ENCODE measurements at places on chromosomes 1 and 21. TPM values are rescaled to one million over a fixed set of nuclear protein-coding genes. Genes with fewer than 3 reads are reported as not detected.

GRCh38 chr1:68327414-68327813 is 95.1 kb upstream of the WLS start:
- DNase-seq = no peak

GRCh38 chr1:32249831-32250525 is 1.1 kb upstream of the LCK start:
- DNase-seq = peak; percentile 37

DNA sequence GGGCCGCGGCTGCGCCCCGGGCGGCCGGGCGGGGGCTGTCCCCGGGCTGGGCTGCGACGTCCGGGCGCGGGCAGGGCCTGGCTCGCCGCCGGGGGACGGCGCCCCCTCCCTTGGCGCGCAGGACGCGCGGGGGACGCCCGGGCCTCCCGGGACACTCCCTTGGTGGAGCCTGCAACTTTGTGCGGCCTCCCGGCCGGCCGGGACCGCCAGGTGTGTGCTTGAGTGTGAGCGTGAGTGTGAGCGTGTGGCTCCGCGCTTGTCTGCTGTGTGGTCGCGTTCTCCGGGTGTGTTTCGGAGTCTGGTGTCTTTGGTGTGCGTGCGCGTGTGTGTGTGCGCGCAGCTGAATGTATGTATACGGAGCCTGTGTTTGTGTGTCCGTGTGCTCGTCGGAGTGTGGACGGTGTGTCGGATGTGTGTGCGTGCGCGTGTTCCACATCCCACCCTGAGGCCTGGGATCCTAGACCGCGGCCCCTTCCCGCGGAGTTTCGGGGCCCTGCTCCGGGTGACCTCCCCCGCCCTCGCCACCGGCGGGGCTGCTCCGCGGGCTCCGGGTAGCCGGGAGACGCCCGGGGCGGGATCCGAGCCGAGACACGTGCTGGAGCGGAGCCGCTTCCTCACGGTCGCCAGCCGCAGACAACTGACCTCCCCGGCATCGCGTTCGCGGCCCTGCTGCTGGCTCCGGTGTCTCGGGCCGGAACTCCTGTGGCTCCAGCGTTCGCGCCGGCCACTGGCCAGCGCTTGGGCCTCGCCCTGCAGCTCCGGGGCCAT is 1.7 kb downstream of the PTPRU start:
- DNase-seq = peak; percentile 37

- DNase-seq = no peak
Measured at GRCh38 chr1:173107696-173108095, 57.0 kb upstream of the TNFSF18 start.

DNA sequence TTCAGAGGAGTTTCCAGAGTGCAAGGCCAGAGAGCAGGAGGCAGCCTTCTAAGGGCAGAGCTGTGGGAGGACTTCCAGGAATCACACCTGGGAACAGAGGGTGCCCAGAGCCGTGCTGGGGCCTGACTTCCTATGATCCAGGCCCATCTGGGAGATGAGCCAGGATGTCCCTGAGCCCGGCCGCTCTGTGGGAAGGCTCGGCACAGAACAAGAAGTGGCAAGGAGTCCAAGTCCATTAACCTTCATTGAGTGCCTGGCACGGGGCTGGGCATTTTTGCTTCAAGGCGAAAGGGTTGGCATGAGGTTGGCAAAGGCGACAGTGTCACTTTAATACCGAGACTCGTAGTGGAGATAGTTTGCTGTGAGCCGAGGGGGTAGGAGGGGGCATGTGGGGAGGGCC is 18.2 kb downstream of the TMEM201 start:
- DNase-seq = no peak

DNA sequence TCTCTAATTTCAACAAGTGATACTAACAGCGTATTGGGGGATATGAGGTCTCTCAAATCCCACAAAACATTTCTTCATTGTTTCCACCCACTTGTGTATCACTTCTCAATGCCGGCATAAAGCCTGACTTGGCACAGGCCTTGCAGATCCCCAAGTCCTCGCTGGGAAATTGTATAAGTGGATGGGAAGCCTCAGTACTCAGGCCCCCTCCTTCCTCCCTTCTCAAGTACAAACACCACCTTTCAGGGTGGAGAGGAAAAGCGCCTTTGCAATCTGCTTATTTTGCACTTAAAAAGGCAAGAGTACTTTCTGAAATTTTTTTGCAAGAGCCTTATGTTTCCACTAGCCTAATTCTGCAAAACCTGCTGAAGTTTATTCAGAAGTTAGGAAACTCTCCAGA is 25.8 kb upstream of the KLHDC8A start:
- no peak for DNase-seq

The POLR3C gene
- 69.7 TPM for total RNA-seq

DNA sequence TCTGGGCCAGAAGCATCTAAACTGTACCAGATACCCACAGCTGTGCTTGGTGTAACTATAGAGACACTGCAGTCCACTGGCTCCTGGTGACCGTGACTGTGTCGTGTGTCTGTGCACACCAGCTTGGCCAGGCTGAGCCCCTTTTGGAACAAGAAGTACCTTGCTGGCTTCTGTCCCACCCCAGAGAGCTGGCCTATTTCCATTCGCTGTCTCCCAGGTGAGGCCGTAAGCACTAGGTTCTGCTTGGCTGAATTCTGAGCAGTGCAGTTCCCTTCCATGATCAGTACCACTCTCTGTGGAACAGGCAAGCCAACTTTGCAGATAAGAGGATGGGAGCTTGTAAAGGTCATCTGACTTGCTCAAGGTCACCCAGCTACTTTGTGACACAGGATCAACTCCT is 119.9 kb upstream of the DNAH14 start:
- no peak for DNase-seq

- DNase-seq = no peak
Measured at GRCh38 chr1:79827446-79827845, 820.9 kb upstream of the ADGRL4 start.

DNA sequence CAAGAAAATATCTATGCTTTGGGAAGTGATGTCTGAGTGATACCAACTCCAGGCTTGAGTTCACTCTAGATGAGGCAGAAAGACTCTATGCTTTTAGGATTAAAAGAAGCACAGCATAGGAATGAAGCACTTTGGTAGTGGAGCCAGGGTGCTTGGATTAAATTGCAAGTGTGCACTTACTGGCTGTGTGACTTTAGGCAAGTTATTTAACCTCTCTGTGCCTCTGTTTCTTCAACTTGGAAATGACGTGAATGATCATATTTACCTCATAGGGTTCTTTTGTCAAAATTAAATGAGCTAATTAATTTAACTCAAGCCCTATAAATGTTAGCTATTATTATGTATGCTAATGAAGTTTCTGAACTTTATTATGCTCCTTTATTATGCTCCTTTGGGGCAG is 446.1 kb downstream of the TTLL7 start:
- no peak for DNase-seq

- DNase-seq = peak; percentile 35
Measured at GRCh38 chr1:59638231-59638711, 176.5 kb upstream of the HOOK1 start.

The TCHH gene
- total RNA-seq = not detected

- no peak for DNase-seq
Measured at GRCh38 chr1:28229996-28230395, 2.8 kb downstream of the DNAJC8 start.
